ENCODE measurements at places on chromosomes 4 and X.

GRCh38 chrX:125475482-125475881, 155.8 kb downstream of the TEX13C start:
- DNase-seq = no peak

- DNase-seq = no peak
Measured at GRCh38 chr4:5783486-5783885, 72.5 kb downstream of the EVC start.

GRCh38 chr4:86367577-86367976, 7.7 kb upstream of the MAPK10 start:
- no peak for DNase-seq

- no peak for DNase-seq
Measured at GRCh38 chr4:2321279-2322196, 59.6 kb upstream of the MXD4 start.

DNA sequence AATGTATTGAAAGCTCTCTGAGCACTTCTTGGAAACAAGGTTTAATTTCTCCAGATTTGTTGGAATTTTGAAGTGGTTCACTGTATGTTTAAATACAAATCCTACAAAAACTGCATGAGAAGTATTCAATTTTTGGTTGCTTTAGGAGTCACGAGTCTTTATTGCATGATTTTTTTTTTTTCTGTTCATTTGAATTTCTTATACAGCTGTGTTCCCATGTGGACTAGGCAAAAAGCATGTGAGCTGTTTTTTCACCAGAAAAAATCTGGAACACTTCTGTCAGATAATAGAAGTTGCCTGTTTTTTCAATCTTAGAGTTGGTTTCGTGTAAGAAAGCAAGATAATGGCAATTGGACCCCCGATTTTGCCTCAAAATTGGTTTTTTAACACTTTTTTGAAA, 66.4 kb downstream of the SLC9A6 start:
- no peak for DNase-seq

- peak; percentile 66 for DNase-seq
Measured at GRCh38 chr4:105061136-105061696, 85.5 kb upstream of the TET2 start.

- no peak for DNase-seq
Measured at GRCh38 chr4:143391261-143391660, 54.6 kb downstream of the GAB1 start.

- DNase-seq = no peak
Measured at GRCh38 chr4:113832803-113833202, 71.3 kb upstream of the CAMK2D start.

DNA sequence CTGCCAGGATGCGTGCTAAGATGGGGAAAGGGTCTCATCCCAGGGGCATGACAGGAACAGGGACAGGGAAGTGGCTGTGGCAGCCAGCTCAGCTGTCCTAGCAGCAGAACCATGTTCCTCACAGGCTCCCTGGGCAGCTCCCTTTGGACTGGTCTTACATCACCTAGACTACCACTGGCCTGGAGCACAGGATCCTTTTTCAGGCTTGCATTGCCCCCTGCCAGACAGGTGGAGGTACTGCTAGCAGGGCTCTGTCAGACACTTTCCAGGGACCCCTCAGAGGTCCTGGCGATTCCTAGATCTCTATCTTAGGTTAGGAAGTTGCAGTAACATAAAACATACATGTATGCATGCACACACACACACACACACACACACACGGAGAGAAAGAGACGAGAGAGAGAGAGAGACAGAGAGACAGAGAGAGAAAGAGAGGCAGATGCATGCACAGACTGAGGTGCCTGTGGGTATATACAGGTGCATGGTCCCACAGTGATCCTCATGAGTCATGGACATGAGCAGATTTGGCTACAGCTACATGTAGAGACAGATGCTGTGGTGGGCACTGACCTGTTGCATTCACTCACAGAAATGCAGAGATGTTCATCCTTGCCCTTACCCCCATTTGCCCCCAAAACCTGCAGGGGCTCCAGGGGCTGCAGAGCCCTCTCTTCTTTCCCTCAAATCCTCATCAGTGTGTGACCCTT, 63.6 kb downstream of the STARD8 start:
- DNase-seq = no peak

DNA sequence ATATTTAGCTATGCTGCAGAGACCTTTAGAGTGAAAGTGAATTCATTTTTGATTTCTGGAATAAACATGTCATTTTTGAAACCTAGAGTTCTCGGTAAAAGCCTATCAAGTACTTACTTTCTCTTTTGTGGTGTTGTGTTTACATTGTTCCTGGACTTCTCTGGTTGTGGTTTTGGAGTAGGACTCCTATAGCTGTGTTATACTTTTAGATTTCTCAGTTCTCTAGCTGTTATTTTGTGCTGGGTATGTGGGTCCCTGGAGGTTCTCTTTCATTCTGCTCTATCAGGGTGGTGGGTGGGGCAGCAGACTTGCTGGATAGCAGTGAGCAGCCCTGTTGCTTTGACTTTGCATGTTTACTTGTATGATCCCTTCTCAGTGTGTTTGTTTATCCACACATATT, 25.6 kb upstream of the MSMO1 start:
- DNase-seq = no peak

DNA sequence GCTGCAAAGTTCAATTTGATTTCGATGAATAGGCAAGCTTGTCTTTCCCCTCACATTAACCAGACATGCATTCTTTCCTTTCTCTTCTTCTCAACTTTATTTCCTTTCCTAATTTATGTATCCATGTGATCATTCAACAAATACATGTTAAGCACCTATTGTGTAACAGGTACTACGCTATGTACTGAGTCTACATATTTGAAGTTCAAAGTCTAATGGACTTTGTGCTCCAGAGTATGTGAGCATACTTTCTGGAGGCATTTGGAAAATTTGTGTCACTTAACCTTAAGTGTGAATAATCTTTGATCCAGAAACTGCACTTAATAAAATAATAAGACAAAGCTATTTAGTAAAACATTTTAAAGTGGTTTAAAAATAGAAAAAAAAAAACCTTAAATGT, 675.3 kb upstream of the CT83 start:
- DNase-seq = no peak

DNA sequence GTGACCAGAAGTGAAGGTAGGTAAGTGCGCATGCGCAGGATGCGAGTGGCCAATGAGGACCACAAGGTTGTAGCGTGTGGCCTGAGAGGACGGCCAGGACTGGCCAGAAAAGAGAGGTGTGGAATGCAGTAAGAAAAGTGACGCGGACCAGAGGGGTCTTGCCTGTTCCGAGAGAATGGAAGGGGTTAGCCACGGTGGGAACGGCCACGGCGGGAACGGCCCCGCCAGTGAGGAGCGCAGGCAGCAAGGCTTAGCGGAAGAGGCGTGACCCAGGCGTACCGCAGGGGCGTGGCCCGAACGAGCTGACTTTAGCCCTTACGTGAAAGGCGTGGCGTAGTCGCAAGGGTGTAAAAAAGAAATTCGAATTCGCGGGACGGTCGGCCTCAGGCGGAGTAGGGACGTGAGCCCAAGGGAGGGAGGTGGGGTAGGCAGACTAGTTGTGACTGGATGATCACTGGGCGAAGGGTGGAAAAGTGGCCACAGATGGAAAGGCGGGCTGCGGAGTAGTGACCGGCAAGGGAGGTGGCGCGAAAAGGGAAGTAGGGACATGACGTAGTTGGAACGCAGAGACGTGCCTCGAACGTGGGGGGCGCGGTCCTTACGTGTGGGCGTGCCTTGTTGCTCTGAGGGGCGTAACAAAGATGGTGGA, 10.4 kb upstream of the CLTRN start:
- peak; percentile 93 for DNase-seq

DNA sequence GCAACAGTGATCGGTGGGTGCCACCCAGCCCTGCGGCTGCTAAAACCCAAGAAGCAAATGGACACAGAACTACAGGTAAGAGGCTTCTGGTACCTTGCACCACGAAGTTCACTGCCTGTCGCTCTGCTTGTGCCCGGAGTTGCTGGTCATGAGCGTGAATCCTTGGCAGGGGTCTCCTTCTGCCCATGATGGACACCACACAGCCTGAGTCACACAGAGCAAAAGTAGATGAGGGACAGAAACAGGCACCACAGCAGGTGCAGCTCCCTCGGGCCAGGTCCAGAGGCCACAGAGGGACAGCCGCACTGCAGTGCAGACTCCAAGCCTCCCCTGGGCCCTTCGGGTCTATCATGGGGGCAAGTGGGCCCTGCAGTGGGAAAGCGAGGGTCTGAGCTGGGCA, 22.4 kb downstream of the NAT8L start:
- no peak for DNase-seq

DNA sequence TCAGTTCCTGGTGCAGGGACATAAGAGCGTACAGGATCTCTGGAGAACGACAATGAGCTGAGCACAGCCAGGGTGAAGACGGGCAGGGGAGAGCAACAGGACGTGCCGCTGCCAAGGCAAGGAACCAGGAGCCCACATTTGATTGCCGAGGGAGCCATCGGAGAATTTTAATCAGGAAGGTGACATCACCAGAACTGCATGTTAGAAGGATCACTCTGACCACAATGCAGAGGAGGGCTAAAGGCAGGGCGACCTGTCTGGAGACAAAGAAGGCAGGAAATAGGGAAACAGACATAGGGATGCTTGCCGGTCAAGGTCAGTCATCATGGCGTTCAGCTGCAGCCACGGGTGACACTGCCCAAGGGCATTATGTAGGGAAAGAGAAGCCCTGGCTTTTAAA, 81.4 kb downstream of the RBM47 start:
- DNase-seq = no peak

- no peak for DNase-seq
Measured at GRCh38 chr4:147678106-147678505, 5.9 kb downstream of the PRMT9 start.

DNA sequence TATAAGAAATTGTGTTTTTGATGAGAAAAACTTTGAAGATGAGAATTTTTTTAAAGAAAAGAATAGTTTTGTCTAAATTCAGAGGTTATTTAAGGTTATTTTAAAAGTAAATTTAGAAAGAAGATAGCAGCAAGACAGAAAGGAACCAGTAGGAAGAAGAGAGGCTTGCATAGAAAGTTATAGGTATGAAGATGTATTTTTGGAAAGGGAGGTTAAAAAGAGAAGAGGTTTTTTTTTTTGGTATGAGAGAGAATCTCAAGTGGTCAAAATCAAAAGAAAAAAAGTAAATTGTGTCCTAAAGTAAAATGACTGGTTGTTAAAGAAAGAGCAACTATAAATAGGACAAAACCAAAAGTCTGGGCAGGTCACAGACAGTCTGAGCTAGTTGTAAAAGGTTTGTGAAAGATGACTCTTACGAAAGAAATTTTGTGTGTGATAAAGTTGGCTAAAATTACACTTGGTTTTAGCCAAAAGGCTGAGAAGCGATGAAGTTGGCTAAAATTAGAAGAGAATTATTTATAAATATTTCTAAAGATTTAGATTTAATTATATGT, 16.4 kb upstream of the EIF4E start:
- DNase-seq = no peak

DNA sequence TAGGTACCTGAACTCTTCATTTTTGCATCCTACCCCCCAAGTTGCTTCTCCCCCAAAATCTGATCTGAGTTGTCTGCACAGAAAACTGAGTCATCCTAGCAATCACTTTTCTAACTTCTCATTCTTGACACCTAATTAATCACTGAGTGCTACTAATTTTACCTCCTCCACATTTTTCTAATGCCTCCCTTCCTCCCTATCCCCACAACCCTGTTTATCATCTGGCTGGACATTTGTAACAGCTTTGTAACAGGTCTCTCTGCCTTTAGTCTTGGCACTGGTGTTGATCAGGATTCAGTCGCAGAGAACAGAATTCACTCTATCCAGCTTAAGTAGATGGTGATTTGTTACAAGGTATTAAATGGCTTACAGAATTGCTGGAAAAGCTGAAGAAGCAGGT, 303.9 kb upstream of the GATB start:
- DNase-seq = no peak

GRCh38 chr4:16767861-16768260, 130.6 kb downstream of the LDB2 start:
- no peak for DNase-seq

DNA sequence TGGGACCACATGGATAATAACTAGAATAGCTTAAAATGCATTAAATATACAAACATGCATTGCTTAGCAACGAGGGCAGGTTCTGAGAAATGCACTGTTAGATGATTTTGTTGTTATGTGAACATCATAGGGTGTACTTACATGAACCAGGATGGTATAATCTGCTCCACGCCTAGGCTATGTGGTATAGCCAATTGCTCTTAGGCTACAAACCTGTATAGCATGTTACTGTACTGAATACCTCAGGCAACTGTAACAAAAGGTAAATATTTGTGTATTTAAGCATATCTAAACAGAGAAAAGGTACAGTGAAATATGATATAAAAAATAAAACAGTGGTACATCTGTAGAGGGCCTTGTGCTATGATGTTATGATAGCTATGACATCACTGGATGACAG, 169.2 kb upstream of the IL15 start:
- no peak for DNase-seq
